Small intestine (tissue), 16 donors: ENCODE measurements at places on chromosomes 12 and 14.

DNA sequence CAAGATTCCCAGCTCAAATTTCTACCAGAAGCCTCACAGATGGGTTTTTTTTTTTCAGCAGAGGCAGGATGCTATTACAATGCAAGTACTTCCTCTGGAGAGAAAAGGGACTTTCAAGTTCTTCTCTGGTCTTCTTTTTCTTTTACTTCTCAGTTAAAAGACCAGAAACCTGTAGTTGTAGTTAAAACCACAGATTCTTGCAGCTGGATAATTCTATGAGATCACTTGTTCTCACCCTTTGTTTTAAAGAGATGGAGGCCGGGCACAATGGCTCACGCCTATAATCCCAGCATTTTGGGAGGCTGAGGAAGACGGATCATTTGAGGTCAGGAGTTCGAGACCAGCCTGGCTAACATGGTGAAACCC lies 47.6 kb upstream of the OVCH1 start:
- no peak for DNase-seq

DNA sequence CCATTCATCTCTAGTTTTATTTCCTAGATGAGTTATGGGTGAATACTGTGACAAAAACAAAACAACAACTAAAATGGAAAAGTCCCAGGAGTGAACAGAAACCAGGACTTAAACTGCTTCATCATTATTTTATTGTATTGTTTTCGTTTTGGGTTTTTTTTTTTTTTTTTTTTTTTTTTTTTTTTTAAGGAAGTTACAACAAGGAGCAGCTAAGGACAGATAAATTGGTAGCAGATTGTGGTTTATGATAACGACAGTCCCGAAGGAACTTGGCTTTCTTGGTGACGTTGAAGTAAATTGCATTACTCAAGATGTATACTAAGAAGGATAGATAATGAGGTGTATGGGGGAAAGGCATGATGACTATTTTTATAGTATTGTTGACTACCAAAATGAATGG lies 866.3 kb downstream of the NRXN3 start:
- DNase-seq, result no peak

- DNase-seq, result no peak
Observed at GRCh38 chr12:98869886-98870503, 224.9 kb downstream of the APAF1 start.

- DNase-seq, result no peak
Observed at GRCh38 chr12:92516277-92516600, 186.6 kb upstream of the PLEKHG7 start.

DNA sequence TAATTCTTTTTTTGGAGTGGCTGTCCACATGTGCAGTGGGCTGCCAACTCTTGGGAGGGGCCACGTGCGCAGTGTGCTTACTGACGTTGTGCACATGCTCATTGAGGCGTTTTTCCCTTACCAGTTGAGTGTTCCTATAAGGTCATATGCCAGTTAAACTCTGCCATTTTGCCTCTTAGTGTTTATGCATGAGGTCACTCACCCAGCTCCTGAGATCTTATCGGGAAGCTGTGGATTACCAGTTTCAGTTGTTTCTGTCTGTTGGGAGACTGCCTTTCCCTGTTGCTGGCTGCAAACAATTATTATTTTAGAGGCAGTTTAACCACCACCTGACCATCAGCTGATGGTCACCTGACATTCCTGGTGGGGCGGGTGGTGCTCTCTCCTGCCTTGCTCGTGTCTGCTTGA lies 16.1 kb upstream of the KIF21A start:
- DNase-seq, result no peak

- DNase-seq, result no peak
Observed at GRCh38 chr12:117148642-117149041, 41.6 kb downstream of the FBXO21 start.

GRCh38 chr12:132451172-132451835 lies 38.6 kb upstream of the FBRSL1 start:
- DNase-seq, result no peak

DNA sequence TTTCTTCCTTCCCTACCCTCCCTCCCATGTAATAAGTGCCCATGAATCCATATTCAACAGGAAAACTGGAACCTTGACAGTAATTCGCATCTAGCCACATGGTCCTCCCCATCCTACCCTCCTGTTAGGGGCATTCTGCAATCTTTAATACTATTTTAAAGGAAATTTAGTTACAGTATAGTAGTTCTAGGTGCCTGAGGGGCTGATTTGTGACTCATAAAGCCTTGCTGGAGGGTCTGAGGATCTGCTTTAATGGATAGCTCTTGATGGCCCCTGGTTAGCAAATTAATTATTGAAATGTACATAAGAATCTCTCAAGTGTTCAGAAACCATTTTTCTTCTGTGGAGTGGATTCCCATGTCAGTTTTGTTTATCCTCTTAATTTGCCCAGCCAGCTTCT lies 54.1 kb downstream of the ESRRB start:
- no peak for DNase-seq

DNA sequence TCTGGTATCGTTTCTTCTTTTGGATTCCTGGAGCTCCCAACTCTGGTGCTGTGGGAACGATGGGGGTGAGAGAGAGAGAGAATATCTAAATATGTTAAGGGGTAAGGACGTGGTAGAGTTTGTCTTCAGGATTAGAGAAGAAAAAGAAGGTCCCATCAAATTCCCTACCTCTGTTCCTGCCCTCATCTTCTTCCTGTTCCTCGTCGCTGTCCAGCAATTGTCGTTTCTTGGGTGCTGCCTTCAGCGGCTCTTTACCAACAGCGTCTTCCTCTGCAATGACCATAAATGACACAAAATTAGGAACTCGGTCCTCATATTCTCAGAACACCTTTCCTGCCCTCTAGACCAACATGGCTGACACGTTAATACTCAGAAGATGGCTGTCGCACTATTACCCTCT lies 31.5 kb downstream of the TIMELESS start:
- DNase-seq, result no peak

DNA sequence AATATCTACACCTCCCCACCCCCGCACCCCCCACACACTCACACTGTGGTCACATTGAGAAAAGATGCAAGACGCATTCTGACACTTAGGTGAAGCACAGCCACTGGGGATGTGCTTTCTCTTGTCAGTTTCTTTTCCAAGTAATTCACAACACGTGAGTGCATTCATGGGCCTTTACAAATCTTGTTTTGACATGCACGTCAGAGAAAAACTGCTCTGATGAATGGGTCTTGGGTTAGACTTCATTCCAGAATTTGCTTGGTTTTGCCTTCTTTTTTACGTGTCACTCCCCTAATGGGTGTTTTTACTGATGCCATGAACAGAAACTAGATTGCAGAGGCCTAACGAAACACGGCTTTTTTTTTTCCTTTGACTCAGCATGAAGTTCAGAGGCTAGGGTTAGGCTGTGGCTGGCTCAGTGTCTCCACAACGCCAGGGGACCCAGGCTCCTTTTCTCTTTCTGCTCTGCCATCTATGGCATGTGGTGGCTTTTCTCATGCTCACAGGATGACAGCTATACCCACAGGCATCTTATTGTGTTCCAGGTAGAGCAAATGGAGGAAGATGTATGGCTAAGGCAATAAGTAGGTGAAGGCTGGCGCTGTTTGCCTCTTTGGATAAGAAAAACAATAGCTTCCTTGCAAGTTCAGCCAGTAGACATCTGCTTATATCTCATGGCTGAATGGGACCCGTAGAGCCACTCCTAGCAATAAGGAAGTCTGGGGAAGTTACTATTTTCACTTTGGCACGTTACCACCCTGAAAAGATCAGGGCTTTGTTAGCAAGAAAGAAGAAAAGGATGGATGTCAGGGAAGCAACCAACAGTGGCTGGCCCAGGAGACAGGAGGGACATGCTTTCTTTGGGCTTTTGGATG lies 253.3 kb downstream of the SLC15A4 start:
- DNase-seq, result no peak

DNA sequence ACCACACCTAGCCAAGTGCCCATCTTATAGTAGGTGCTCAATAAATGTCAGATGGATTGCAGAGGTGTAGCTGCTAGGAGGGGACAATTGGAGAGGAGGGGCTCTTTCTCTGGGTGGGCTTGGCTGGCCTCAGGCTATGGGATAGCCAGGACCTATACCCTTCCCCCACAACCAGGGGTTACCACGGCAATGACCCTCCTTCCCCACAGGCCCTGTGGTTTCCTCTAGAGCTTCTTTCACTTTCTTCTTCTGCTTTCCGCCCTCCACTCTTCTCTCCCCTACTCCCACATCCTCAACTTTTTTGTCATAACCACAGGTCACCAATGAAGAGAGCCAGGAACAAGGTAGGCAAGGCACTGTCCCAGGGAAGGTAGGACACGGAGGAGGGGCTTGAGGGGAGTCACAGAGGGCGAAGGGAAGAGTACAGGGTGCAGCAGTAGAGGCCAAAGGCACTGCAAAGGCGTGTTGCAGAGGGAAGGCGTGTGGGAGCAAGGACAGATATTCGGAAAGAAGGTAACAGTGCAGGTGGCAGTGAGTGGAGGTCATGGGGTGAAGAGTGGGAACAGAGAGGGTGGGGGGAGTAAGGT lies 1.9 kb upstream of the ITGB7 start:
- DNase-seq, result peak; percentile 32

DNA sequence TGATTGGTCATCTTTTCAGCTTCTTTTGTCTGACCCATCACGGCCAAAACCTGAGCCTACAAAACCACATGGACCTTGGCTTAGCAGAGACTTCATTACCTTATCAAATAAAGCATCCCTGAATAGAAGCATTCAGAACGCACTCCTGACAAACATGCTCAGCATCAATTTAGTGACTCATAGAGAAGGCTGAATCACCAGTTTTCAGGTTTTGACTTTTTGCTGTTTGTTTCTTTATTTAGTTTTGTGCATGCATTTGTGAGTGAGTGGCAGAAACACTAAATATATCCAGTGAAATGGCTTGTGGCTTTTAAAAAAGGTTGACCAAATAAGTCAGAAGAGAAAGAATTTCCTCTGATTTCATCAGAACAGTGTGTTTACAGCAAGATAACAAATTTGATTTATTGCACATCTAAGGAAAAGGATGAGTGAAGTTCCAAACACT lies 19.0 kb upstream of the OVCH1 start:
- DNase-seq, result no peak

GRCh38 chr12:32431025-32431424 lies 31.7 kb downstream of the FGD4 start:
- DNase-seq, result no peak

GRCh38 chr14:92637864-92638263 lies 110.6 kb downstream of the LGMN start:
- DNase-seq, result no peak

- DNase-seq, result no peak
Observed at GRCh38 chr14:92404018-92404417, 81.1 kb downstream of the SLC24A4 start.

DNA sequence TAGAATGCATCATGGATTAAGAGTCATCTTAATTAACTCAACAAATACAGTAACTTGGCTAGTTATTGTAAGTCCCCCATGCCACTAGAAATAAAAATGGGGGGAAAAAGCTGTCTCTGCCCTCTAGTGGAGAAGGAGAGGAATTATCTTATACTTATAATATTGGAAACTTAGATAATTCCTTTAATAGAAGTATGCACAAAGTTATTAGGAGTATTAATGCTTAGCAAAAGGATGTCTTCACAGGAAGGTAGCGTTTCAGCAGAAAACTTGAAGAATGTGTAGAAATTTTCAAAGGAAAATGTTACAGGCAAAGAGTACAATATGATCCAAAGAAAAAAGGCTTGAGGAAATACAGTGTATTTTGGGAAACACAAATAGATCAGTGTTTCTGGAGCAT lies 19.8 kb downstream of the OR5AU1 start:
- DNase-seq, result peak; percentile 8

DNA sequence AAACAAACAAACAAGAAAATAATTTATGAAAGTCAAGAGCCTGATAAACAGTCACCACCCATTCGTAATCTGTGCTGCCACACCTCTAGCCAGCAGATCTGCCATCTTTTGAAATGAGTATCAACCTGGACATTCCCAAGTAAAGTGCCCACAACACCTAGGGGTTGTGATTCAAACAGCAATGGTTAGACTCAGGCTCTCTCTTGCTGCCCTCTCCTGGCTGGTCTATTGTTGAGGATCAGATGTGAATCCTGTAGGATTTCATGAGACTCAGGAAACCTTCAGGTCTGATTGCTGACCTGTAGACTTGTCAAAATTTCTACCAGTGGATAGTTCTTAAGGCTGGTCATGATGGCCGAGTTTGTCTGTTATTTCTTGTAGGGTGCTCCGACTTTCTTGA lies 26.8 kb downstream of the DGLUCY start:
- DNase-seq, result peak; percentile 56

GRCh38 chr14:23614395-23614828 lies 21.8 kb upstream of the DHRS2 start:
- DNase-seq, result no peak

DNA sequence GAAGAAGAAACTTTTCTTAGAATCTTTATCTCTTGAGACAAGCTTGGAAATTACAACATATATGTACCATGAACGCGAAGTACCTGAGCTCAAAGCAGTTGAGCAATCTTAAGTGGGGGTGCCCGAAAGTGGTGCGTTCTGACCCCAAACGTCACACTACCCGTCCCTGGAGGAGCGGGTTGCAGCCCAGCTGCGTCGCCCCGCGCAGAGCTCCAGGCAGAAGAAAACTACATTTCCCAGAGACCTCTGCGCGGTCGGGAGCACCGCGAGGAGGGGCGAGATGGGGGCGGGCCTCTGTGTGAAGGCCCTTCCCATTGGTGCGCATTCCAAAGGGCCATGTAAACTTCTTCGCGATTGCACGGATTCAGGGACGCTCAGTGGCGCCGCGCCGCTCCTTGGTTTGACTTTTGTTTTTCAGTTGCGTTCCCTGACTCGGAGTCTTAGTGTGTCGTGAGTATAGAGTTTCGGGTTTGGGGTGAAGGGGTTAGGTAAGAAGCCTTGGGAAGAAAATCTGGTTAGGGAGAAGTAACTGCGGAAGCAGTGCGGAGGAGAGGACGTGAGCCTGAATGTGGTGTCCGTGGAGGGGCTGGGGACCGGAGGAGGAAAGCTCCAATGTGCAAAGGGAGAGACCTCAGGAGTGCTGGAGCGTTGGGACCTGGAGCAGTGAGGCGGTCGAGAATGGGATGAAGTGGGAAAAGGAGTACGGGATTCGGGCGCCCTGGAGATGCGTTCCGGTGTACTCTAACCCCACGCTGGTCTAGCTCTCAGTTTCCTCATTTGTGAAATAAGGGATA lies at the start of gene CCDC77:
CCDC77 (plus strand) TSS at position 410 of the 794 bp plus-strand sequence. CDS start 7,740 bp downstream, outside the sequence.
- DNase-seq, result peak; percentile 97

DNA sequence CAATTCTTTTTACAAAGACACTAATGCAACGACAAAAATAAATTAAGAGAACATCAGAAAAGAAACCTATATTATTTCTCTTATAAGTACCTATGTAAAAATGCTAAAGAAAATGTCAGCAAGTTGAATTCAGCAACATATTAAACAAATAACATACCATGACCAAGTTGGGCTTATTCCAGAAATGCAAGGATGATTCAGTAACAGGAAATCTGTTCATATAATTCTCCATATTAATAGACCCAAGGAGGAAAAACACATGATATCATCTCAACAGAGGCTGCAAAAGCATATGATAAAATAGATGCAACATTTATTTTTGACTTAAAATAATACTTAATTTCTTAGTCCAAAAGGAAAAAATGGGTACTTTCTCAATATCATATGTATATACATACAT lies 25.1 kb upstream of the GPHB5 start:
- DNase-seq, result no peak

- DNase-seq, result no peak
Observed at GRCh38 chr12:101746661-101747060, 7.4 kb upstream of the SYCP3 start.
